ENCODE measurements at places on chromosomes 5 and 9.

DNA sequence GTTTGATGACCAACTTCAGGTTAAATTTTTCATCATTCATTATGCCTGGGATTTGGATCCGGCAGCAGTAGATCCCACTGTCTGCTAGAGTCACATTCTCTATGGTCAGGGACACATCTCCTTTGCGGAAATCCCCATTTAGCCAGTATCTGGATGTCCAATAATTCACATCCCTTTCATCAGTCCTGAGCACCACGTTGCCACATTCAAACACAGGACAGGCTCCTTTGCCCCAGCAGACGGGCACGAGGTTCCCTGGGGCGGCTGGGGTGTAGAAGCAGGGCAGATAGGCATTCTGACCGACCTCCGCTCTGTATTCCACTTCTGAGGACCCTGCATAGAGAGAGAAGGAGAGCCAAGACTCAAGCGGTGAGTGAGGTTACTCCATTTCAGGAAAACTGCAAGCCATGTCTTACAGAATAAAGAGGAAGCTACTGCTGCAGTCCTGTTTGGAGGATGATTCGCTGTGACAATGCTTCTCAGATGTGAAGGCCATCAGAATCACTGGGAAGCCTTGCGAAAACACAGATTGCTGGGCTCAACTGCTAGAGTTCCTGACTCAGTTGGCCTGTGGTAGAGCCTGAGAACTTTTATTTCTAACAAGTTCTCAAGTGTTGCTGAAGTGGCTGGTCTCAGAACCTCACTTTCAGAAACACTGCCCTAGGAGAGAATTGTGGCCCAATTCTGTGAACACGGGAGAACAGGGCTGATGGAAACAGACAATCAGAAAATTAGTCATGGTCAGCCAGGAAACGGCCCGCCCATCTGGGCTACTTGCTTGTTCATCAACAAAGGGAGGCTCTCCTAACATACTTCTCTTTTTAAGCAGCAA lies 2.0 kb downstream of the HAVCR2 start:
- DNase-seq: no peak

DNA sequence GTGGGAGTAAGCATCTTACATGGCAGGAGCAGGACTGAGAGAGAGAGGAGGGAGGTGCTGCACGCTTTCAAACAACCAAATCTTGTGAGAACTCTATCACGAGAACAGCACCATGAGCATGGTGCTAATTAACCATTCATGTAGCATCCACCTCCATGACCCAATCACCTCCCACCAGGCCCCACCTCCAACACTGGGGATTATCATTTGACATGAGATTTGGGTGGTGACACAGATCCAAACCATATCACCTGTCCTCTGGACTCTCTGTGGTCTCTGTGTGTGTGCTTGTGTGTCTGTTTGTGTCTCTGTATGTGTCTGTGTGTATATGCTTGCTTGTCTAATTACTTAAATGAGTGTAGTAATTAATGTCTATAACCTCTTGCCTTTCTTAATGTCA lies 31.1 kb downstream of the SEC61B start:
- no peak for DNase-seq

GRCh38 chr5:178203670-178204181 lies 607 bp upstream of the HNRNPAB start:
- DNase-seq: no peak

DNA sequence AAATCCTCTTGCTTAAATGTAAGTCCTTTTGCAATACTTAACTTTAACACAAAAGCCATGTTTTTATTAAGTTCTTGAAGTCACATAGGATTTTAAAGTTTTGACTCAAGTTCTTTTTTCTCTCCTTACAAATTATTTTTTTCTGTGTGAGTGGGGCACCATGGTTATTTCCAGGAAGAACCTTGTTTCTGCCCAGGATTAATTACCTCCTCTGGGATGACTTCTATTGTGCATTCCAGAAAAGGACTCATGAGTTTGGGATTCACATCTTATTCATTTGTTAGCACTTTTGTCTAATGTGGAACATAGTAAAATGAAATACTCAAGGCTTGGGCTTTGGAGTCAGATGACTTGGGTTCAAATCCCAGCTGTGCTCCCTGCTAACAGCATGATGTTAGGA lies 421.4 kb upstream of the WWC1 start:
- DNase-seq: no peak

GRCh38 chr9:114137831-114138230 lies 17.5 kb upstream of the COL27A1 start:
- no peak for DNase-seq

- no peak for DNase-seq
Measured at GRCh38 chr9:85021686-85022085, 352.2 kb downstream of the NTRK2 start.

DNA sequence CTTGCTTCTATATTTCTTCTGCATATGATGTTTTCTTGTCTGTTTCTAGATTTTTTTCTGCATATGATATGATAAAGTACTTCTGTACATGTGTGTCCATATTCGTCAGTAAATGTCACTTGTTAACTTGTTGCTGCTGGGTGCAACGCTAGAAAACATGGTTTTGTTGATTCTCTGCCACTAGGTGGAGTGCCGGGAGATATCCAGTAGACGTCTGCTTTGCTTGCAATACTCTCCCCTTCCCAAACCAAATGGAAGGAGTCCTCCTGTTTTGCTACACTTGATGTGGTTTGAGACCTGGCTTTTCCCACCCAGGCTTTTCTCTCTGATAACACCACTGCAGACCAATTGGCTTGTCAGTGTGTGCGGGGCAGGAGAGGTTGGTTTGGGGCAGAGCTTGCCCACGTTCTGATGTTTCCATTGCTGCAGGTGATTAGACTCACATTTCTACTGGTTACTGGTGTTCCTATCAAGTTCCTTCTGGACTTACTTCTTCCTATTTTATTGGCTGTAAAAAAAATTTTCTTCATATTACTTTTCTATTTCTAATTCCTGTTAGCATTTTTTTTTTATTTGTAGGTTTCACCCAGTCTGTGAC lies 900.0 kb upstream of the CDH10 start:
- no peak for DNase-seq

DNA sequence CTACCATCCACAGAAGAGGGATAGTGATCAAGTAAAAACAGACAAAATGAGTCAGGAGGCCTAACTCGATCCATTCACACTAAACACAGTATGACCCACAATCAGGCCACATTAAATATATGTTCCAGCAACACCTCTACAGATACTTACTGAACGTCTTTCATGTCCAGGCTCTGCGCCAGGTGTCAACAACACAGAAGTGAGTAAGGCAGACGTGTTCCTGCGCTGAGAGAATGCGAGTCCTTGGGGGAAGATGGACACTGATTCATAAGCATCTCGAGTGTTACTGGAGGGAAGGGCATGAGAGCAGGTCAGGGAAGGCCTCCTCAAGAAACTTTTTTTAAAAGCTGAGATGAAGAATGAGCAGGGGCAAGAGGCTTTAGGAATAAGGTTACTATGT lies 164.3 kb upstream of the CLINT1 start:
- DNase-seq: no peak

GRCh38 chr5:73221726-73222125 lies 48.7 kb downstream of the TMEM174 start:
- DNase-seq: no peak

GRCh38 chr5:118522626-118523025 lies 465.7 kb downstream of the DTWD2 start:
- DNase-seq: no peak

GRCh38 chr5:150487199-150488061 lies 20.5 kb upstream of the NDST1 start:
- no peak for DNase-seq

- DNase-seq: no peak
Measured at GRCh38 chr5:55191165-55191564, 18.2 kb upstream of the CDC20B start.

- DNase-seq: no peak
Measured at GRCh38 chr9:30609713-30610112, 1774.7 kb upstream of the ACO1 start.

- no peak for DNase-seq
Measured at GRCh38 chr9:127124111-127124531, 1.7 kb upstream of the ANGPTL2 start.

- DNase-seq: no peak
Measured at GRCh38 chr9:111023128-111023527, 15.1 kb downstream of the LPAR1 start.

GRCh38 chr5:24539613-24540012 lies 105.2 kb downstream of the CDH10 start:
- DNase-seq: no peak

- DNase-seq: no peak
Measured at GRCh38 chr5:177495243-177496060, 2.0 kb downstream of the PDLIM7 start.

GRCh38 chr5:175664723-175665122 lies 6.9 kb downstream of the HRH2 start:
- DNase-seq: no peak

GRCh38 chr5:82356808-82357671 lies 78.9 kb upstream of the RPS23 start:
- DNase-seq: peak; percentile 55

GRCh38 chr9:79656169-79656568 lies 84.4 kb downstream of the TLE4 start:
- no peak for DNase-seq

DNA sequence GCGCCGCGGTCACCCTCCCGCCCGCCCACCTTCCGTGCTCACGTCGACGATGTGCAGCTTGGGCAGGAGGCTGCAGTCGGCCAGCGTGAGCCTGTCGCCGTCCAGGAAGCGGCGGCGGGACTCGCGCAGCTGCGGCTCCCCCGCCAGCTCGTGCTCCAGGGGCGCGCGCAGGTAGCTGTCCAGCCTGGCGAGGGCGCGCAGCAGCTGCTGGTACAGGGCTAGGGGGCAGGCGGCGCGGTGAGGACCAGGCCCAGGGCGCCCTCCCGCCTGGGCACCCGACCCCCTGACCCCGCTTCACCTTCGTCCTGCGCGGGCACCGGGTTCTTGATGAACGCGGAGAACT lies 1.5 kb downstream of the CLIC3 start:
- DNase-seq: no peak

GRCh38 chr9:76545191-76545590 lies 86.2 kb downstream of the GCNT1 start:
- no peak for DNase-seq

DNA sequence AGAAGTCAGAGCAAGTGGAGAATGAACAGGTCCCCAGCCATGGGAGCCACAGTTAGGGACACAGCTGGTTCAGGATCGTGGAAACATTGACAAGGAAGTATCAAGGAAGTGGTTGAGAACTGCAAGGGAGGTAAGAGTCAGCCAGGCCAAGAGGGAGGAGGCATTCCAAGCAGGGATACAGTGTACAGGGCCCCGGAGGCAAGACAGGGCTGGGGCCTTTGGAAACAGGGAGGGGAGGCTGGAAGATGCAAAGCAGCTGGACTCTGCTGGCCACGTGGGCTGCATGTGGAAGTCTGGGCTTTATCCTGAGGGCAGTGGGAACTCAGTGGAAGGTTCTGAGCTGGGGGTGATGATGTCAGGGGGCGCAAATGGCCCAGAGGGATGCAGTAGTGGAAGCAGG lies 14.2 kb downstream of the CCDC180 start:
- DNase-seq: no peak

DNA sequence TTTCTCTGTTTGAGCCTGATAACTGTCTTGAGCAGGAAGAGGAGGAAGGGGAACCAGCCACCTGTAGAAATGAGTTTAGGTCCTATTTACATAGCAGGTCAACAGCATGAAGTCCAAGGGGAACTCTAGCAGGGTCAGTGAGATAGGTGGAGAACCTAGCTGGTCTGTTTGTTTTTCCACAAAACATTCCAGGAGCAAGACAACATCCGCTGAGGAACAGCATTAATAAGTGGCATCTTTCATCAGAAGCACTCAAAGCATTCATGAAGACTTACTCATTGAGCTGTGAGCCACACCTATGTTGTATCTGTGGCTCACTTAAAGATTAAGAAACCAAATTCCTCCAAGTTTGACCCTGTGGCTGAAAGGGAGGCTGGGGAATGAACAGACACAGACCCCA lies 115.9 kb downstream of the ACTBL2 start:
- no peak for DNase-seq

GRCh38 chr5:160434022-160434531 lies 12.4 kb downstream of the PTTG1 start:
- DNase-seq: no peak

GRCh38 chr5:34699155-34700077 lies 43.3 kb downstream of the RAI14 start:
- DNase-seq: no peak

DNA sequence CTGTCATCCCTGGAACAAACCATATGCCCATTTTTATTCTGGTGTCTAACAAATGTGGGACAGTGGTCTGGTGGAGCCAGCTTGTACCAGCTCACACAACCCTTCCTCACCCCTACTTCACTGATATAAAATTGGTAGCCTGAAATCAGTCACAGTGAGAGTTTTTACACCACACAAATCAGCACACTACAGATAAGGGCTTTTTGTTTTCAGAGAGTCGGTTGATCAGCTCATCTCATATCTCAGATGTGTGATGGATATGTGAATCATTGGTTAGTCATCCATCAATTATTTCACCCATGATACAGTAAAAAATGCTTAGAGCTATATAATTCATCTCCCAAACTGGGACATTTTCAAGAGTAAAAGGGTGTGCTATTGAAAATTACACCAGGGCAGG lies 529.2 kb downstream of the EBF1 start:
- no peak for DNase-seq

GRCh38 chr9:34171753-34172535 lies 6.9 kb upstream of the UBAP1 start:
- DNase-seq: no peak

DNA sequence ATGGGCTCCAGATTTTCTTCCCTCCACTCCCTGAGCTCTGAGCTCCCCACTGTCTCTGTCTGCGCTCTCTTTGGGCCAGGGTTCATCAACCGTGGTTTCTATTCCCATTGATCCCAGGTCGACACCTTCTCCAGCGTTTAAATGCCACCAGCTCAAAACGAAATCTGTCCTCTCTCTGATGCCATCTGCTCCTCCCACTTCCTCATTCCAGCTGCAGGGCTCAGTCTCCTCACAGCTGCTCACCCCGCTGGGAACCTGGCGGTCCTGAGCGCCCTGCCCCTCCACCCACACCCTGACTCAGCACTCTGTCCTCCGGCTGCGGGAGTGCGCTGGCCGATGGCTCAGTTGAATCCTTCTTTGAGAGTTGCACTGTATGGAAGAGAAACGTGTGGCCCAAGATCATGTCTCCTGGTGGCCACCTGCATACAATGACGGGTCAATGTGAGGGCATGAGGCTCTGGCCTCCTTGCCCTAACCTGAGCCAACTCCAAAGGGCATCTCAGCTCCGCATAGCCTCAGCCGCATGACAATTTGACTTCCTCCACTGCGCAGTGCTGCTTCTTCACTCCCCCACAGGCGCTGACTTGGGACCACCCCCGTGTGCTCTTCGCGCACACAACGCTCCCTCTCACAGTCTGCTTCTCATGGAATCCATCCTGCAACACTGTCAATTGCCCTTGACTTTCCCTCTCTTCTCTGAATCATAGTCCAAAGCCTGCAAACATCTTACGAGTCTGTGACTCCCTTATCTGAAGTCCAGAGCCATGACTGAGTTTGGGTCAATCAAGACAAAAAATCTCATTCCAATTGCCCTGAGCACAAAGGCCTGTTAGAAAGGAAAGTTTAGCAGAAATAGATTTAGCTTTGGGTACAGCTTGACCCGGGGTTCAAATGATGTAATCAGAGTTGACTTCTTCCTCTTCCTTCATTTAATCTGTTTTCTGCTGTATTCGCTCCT lies 82.4 kb downstream of the PTCH1 start:
- DNase-seq: no peak

- DNase-seq: no peak
Measured at GRCh38 chr5:7261049-7261448, 134.9 kb upstream of the ADCY2 start.
